ENCODE measurements at places on chromosomes 2 and 18.

- no peak for DNase-seq
Observed at GRCh38 chr2:136004965-136005364, 19.5 kb upstream of the DARS1 start.

DNA sequence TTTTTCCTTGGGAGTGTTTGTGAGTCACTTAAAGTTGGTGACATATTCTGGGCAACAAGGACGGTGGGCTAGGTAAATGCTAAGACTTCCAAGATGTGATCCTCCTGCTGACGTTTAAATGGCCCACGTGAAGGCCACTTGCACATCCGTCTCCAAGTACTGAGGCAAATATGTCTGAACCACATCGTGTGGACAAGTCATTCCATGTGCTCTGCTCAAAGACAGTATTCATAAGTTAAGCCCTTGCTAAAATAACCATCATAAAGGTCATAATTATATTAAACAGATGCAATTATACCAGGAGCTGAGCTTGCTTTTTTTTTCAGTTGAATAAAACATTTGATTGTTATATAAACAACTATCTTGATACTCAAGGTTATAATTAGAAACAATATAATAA, 44.8 kb downstream of the SPP2 start:
- no peak for DNase-seq

GRCh38 chr18:77366720-77367641, 117.3 kb downstream of the GALR1 start:
- DNase-seq: no peak

DNA sequence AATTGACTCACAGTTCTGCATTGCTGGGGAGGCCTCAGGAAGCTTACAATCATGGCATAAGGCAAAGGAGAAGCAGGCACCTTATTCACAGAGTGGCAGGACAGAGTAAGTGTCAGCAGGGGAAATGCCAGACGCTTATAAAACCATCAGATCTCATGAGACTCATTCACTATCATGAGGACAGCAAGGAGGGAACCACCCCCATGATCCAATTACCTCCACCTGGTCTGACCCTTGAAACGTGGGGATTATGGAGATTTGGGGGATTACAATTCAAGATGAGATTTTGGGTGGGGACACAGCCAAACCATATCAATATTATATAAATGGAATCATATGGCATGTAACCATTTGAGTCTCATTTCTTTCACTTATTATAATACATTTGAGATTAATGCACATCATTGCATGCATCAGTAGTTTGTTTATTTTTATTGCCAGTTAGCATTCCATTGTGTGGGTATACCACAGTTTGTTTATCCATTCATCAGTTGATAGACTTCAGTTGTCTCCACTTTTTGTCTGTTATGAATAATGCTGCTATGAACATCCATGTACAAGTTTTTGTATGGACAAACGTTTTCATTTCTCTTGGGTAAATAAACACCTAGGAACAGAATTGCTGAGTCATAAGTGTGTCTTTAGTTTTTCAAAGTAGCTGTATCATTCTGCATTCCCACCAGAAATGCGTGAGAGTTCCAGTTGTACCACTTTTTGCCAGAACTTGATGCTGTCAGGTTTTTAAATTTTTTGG, 5.8 kb upstream of the SRBD1 start:
- no peak for DNase-seq

- DNase-seq: no peak
Observed at GRCh38 chr2:190835303-190835930, 45.2 kb upstream of the GLS start.

DNA sequence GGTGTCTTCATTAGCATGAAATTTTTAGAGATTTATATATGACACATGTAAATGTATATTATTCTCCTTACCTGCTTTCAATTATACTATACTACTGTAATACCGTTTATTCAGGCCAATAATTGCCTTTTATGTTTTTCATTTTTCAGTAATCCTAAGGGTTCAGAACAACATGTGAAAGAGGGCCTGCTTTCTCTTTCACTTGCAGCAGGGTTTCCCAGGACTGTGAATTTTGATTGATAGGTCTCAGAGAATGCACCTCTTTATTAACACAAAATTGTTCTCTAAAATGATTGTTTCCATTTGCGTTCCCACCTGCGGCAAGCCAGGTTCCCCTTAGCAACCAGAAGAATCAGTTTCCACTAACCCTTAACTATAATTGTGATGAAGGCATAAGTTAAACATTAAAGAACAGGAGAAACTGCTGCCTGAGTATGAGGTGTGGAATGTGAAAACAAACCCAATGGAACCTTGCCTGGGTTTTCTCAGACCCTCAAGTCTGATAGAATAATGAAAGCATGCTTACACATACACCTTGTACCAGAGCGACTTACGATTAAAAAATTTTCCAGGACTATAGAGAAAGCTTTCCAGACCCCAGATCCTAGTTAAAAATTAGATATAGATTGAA, 1591.2 kb upstream of the LRRTM1 start:
- no peak for DNase-seq

DNA sequence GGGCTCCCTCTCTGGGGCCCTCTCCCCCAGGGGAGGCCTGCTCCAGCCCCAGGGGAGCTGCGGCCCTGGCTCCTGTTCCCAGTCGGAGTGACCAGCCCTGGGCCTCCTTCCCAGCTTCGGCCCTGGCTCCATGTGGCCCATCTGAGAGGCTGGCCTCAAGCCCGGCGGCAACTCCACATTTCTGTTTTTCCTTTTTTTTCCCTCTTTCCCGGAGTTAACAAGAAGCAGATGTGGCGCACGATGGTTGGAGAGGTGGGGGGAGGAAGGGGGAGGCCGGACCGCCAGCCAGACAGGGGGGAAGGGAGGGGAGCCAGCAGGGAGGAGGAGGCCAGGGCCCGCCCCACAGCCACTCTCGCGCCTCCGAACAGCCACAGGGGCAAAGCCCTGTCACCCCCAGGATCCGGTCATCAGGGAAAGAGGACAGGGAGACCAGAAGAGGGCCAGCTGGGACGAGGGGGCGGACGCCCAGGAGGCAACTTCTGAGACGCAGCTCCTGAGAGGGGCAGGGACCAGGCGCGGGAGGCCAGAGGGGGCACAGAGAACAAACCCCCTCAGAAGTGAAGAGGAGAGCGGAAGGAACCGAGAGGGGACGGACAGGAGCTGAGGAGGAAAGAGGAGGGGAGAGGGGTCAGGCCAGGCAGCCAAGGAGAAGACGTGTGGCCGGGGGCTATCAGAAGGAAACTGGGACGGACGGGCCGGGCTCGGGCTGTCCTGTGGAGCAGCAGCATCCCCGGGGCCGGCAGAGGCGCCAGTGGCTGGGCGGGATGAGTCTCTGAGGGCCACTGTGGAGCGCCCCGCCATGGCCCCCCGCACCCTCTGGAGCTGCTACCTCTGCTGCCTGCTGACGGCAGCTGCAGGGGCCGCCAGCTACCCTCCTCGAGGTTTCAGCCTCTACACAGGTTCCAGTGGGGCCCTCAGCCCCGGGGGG, at the start of gene EMILIN1:
TSS of gene EMILIN1 (plus strand) at position 349 of the 928 bp plus-strand sequence. CDS start at position 800, 451 bp downstream.
- DNase-seq: no peak

- no peak for DNase-seq
Observed at GRCh38 chr18:59061914-59062642, 77.6 kb upstream of the SEC11C start.

- no peak for DNase-seq
Observed at GRCh38 chr2:118530976-118531375, 316.5 kb downstream of the EN1 start.

DNA sequence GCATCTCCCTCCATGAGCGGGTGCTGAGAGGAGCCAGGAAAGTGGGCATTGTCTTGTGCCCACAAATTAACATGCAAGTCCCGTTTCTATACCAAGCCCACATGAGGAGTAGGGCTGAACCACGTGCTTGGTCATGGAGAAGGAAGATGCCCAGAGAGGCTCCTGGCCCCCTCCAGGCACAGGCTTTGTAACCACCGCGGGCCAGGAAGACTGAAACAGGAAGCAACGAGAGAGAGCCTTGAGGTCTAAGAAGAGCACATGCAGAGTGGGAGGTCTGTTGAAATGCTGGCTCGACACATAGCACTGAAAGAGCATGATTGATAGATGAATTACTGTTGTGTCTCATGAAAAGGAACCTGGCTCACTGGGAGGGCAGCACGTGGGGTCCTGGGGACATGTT, 36.3 kb downstream of the VWA3B start:
- DNase-seq: no peak

All from NCI-H1048 (cell line).